ENCODE measurements at places on chromosomes 13 and 19. TPM values are rescaled to one million over a fixed set of nuclear protein-coding genes. Genes with fewer than 3 reads are reported as not detected.

The NUP62 gene
- total RNA-seq = 139 TPM

The GPX4 gene
- total RNA-seq = 251 TPM

The SPRED3 gene
- 1.7 TPM for total RNA-seq

The SLC1A6 gene
- not detected for total RNA-seq

The ALG5 gene
- 31.7 TPM for total RNA-seq

The OSCAR gene
- 1.1 TPM for total RNA-seq

The KIR2DL4 gene
- total RNA-seq = 0.63 TPM

The FAM216B gene
- total RNA-seq = not detected

The ZNF492 gene
- total RNA-seq = 0.93 TPM

The RAB3A gene
- total RNA-seq = 1.8 TPM

The UBL5 gene
- 171 TPM for total RNA-seq

The KLK8 gene
- not detected for total RNA-seq

The ZNF784 gene
- 6.9 TPM for total RNA-seq
